Fibroblast of skin of abdomen (primary cell): ENCODE measurements at places on chromosomes 6 and 20.

DNA sequence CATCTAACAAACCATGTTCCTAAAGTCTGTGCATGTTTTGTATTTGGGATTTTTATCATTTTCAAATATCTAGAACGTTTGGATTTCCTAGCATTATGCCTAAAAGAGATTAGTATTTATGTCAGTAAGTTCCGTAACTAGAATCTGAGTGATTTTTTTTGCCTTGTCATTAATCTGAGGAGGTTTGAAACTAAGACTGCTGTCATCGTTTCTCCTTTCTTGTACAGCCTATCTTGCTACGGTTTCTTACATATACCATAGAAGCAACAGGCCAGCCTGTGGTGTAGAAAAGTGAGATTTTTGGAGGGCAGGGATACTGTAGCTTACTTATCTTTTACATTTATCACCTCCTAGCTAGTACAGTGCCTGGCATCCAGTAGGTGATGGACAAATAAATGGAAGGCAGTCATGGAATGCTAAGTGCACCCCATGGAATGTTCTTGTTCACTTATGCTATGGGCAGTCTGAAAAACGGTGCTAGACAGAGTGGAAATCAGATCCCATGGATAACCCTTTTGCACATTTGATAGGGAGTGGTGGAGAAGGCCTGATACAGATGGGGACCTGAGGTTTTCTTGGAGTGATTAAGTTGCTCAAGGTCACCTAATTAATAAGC is 93.9 kb downstream of the ARID1B start:
- DNase-seq = no peak

GRCh38 chr6:139448998-139449610 is 74.7 kb upstream of the CITED2 start:
- DNase-seq = no peak

DNA sequence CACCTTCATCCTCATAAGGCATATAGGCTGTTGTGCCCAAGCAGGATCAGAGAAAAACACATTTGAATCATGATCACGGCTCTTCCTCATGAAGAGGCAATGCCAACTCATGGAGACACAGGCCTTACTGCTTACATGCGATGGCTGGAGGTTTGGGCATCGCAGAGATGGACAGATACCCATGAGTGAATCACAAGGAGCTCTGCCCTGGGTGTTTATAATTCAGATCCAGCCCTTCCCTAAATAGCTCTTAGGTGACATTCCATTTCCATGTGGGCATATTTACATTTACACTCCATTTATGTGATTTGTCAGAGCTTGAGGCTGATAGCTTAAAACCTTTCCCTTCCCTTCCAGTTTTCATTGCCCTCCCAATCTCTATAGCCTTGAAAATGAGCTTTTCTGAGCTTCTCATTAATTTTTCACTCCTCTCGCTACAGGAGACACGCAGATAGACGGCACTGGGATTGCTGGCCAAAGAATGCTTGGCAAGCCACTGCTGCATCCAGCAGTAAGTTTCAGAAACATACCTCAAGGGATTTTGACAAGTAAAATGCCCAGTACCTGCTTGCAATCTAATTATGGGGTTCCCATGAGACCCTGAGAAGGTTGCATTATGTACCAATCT is 249.1 kb downstream of the TBC1D7 start:
- DNase-seq = no peak

- no peak for DNase-seq
Observed at GRCh38 chr6:67722861-67723261, 912.2 kb upstream of the ADGRB3 start.

DNA sequence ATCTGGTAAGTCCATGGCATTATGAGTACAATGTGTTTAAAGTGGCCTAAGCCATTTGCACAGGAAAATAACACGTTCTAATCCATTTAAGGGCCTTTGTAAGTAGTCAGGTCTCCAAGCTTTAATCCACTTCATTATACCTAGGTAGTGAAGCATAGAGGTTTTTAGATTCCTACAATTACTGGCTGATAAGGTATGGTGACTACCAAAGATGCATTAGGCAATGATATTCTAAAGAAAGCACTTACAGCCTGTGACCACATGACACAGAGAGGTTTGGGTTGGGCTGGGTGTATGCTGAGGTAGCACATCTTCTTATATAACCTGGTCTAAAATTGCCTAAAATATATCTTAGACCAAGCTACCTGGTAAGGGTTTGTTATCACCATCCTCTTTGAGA is 504.4 kb downstream of the TFAP2B start:
- DNase-seq = no peak

GRCh38 chr6:64777941-64778785 is 928.9 kb downstream of the EYS start:
- DNase-seq = no peak

DNA sequence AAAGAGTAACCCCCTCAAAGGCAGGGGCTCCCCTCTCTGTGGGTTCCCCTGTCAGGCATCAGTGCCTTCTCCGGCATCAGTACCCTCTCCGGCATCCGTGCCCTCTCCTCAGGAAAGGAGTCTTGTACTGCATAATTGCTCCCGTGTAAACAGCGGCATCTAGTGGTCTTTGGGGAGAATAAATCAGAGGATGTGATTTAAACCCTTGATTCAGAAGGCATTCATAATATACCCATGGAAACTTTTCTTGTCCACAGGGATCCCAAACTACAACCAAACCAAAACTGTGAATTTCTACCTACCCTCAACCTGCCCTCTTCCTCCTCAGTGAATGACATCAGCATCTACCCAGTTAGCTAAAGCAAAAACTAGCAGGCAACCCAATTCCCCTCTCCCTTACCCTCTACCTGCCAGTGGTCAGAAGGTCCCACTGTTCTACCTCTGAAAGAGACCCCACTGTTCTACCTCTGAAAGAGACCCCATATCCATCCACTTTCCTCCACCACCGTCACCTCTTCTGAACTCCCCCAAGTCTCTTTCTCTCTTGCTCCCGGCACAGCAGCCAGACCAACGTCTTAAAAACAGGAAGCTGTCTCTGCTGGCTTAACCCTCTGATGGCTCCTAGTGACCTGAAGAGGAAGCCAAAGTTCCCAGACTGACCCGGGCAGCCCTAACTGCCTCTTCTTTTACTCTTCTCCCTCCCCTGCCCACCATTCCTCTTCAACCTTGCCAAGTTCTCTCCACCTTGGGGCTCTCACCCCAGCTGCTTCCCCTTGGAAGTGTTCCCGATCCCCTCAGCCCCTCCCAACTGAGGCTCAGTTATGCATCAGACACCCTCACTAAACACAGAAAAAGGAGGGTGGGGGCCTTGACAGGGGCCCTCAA is 27.2 kb downstream of the UBE2V1 start:
- peak; percentile 64 for DNase-seq

DNA sequence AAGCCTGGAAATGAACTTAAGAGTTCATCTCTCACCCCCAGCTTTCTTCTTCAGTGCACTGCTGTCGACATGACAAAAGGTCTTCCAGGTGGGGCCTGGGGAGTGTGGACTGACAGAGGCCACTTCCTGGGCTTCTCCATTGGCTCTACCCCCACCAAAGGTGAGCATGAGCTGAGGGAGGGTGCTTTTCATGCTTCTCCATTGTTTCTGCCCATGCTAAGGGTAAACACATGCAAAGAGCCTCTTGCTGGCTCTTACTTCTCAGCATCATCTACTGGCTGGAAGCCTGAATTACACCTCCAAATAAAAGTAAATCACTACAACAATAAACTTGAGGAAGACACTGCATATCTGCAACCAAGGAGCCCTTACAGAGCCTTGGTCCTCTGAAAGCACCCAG is 227.2 kb downstream of the EPM2A start:
- DNase-seq = no peak

DNA sequence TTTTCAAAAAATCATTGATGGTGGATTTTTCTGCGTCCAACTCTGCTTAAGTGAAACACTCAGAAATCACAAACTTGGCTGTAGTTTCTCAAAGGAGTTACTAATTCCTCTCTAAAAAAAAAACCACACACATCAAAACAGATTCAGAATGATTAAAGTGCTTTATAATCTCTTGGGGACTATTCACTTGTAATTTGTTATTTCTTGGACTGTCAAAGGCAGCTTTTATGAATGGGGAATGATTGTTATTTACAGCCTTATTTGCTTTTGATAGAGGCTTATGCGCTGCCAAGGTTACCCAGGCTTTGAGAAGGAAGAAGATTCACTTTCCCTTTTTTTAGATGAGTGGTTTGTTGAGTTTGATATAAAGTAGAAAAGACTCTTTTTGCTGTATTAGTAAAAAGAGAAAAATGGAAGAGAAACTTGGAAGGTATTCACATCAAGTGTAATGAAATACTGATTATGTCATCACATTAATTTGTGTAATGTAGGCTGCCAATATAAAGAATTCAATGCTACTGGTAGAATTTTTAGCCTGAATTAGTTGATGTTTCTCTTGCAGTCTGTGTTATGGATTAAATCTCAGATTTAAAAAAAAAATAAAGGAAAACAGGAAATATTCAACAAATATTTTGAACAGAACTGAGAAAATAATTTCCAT is 381.0 kb upstream of the SASH1 start:
- no peak for DNase-seq

- DNase-seq = no peak
Observed at GRCh38 chr20:22408521-22409402, 175.6 kb downstream of the FOXA2 start.

GRCh38 chr20:20292472-20292871 is 75.4 kb upstream of the INSM1 start:
- DNase-seq = no peak

- DNase-seq = no peak
Observed at GRCh38 chr6:168852376-168852884, 401.2 kb downstream of the THBS2 start.

- no peak for DNase-seq
Observed at GRCh38 chr20:62277253-62277652, 25.5 kb upstream of the ADRM1 start.

GRCh38 chr6:30754631-30755030 is 10.3 kb upstream of the IER3 start:
- peak; percentile 86 for DNase-seq

DNA sequence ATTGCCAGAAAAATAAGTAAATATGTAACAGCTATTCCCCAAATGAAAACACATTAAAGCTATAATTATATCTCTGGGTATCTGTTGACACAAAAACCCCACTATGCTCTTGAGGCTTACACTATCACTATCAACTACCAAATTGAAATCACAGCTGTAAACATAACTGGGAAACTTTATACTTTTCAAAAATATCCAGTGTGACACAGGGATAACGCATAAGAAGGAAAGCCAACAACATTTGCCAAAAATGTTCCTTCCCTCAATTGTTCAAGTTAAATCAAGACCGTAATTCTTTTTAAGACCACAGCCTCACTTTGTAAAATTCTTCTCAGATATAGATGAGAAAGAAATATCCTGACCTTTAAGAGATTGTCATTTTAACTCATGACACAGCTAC is 3.1 kb downstream of the ZHX3 start:
- no peak for DNase-seq

GRCh38 chr20:16576219-16576618 is 3.0 kb upstream of the KIF16B start:
- no peak for DNase-seq

- DNase-seq = no peak
Observed at GRCh38 chr6:125924169-125924568, 32.4 kb upstream of the HINT3 start.

GRCh38 chr20:58993332-58994248 is 12.5 kb downstream of the NELFCD start:
- no peak for DNase-seq

- DNase-seq = peak; percentile 51
Observed at GRCh38 chr6:133248241-133249001, 7.3 kb downstream of the EYA4 start.

DNA sequence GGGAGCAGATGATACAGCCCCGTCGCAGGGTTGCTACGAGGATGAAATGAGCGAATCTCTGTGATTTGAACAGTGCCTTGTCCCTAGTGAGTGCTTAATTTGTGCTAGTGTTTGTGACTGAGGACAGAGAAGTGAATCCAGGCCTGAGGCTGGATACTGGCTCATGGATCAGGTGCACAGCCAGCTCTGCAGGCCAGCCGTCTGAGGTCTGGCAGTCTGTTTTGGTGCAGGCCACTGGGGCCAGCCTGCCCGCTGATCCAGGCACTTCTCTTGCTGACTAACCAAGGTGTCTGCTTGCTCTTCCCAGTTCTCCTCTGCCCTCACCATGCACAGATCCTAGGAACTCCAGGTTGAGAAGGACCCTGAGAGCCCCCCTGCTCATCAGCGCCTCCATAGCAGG is 181.0 kb downstream of the LRFN2 start:
- DNase-seq = no peak

- DNase-seq = peak; percentile 26
Observed at GRCh38 chr6:157644043-157644810, 178.8 kb upstream of the SNX9 start.

DNA sequence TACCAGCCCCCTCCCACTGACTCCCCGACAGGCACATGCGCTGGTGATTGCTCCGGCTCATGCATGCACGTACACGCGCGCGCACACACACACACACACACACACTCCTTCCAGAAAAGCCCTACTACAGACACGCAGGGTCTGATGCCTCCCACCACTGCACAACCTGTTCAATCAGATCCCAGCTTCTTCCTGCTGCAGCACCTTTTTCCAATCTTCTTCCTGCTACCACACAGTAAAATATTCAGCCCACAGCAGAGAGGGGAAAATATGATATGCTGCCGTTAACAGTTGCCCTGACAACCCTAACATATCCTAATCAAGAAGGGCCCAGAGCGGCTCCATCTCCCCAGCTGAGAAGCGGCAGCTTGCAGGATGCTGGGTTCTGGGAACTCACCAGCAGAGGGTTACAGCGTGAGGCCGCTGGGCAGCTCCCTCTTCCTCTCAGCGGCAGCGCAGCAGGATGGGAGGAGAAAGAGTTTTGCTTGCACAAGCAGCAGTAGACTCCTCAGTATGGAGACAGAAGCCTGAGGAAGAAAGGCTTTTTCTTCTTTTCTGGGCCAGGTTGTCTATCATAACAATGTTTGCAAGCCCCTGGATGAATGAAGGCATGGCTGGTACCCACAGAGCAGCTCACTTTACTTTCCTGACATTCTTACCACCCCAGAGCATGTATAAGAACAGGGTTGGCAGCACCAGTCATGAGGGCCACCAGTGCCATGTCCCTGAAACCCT is 23.9 kb downstream of the MAP7 start:
- DNase-seq = peak; percentile 66

GRCh38 chr20:57921676-57922075 is 211.9 kb upstream of the PMEPA1 start:
- DNase-seq = no peak

- no peak for DNase-seq
Observed at GRCh38 chr20:14407336-14407735, 69.9 kb upstream of the FLRT3 start.

DNA sequence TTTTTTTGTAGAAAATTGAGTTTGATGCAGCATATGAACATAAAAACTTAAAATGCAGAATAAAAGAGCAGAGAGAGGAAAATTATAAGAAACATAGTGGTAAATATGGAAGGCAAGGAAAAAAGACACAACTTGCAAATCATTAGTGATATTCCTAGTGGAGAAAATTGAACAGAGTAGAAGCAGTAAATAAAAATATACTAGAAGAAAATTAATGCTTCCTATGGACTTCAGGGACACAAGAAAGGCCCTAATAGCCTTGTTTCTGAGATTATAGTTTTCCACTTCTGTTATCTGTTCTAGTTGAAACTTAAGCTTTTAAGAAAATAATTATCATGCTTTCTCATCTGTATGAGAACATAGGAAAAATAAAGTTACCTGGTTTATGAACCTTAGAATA is 25.6 kb upstream of the ADIG start:
- no peak for DNase-seq
